Activated CD8-positive, alpha-beta memory T cell treated with anti-CD3 and anti-CD28 coated beads for 48 hours (primary cell): ENCODE measurements at places on chromosomes 3 and 15.

GRCh38 chr15:88788816-88789215 is 14.4 kb upstream of the ACAN start:
- no peak for DNase-seq

- no peak for DNase-seq
Observed at GRCh38 chr3:115160295-115160694, 13.2 kb upstream of the ZBTB20 start.

DNA sequence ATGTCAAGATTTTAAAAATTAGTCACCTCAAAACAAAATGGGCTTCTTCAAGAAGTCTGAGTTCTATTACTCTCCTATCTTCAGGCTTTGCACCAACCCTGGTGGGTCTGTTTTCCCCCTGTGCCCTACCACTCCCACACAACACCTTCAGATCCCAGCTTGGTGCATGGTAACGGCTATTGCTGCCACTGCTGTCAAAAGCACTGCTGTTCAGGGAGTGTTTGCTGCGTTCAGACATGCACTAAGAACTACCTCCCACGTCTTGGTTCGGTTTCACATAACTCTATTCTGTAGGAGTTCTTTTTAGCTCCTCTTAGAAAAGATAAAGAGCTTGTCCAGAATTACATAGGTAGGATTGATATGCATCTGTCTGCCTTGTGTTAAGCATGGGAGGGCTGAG is 799.2 kb downstream of the NR2F2 start:
- no peak for DNase-seq

DNA sequence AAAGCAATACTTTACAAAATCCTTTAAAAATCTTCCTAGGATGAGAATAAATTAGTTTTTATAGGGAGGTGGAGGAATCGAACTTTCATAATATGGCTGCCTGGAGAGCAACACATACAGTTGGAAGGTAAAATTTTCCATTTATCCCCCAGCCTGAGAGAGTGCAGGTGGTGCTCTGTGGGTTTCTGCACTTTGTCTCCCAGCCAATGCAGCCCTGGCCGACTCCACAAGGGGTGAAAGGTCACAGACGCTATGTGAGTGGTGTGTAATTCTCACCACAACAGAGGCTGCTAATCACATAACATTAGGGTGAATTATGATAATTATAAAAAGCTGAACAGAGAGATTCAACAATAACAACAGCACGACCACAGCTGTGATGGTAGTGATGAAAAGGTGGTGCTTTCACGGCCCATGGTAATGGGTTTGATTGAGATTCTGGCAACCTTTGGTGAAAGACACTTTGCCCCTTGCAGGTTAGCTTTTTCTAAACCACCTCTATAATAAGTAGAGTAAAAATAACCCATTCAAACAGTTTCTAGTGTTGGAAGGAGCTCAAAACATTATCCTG is 30.1 kb upstream of the NANOGP8 start:
- DNase-seq, result no peak

DNA sequence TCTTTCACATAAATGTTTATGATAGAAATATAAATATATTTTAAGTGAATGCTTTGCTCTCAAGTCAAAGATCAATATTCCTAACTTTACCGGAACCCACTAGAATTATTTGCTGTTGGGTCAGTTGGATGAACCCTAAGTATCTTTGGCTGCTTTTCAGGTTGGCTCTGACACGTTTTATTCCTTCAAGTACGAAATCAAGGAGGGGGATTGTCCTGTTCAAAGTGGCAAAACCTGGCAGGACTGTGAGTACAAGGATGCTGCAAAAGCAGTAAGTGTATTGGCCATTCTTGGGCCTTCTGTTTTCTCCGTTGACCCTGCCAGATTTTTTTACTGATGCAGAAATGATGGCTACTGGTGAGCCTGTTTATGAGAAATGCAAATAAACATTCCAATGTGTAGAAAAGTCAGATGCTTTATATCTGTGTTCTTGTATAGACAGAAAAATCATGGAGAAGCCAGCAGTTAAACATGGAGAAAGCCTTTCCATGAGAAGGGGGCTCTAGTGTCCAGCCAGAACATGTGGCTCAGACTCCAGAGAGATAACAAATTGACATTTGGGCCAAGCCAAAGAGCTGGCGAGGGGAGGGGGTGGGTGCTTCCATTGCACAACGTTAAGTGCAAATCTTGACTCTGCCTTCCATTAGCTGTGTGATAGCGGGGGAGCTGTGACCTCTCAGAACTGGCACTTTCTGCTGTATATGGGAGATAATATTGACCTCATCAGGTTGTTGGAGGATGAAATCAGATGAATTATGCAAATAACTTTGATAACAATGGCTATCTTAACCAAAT is 3.0 kb downstream of the KNG1 start:
- DNase-seq, result no peak

- DNase-seq, result no peak
Observed at GRCh38 chr15:77546050-77546501, 86.6 kb downstream of the LINGO1 start.
